Cardiac muscle cell (in vitro differentiated cells and primary cell): ENCODE measurements at places on chromosomes 1 and 21.
A peak's percentile ranks its signal among the peaks of the same experiment; 100 is the strongest.

DNA sequence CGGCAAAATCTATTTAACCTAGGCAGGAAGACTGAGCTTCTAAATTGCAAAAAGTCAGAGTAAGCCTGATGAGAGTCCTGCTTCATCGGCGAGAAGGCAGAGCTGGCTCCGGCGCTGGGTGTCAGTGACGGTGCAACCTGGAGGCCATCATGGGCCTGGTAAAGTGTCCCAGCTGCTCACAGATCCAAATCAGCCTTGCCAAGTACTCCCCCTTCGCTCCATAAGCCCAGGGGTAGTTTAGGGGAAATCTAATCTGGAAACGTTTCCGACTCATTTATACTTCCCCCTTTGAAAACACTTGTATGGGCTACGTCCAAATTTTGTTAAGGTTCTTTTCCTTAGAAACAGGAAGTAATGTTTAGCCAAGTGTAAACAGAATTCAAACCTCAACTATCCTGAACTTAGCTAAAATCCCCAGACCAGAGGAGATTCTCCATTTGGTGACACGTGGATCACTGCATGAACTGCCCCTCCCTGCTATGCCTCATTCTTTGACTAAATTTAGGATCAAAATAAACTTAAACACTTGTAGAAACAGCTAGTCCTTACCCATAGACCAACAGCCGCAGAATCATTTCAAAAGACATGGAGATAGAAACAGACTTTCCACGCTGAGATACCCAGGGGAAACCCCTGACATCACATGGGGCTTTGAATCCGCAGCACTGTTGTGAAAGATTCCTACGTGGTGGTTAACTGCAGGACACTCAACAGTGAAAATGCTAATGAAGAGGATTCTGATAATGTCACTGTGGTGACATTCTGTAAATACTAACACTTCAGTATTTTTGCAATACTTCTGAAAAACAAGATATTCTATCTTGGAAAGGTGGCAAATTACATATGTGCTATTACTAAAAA is 172.7 kb downstream of the TGFBR3 start:
- no peak for DNase-seq

DNA sequence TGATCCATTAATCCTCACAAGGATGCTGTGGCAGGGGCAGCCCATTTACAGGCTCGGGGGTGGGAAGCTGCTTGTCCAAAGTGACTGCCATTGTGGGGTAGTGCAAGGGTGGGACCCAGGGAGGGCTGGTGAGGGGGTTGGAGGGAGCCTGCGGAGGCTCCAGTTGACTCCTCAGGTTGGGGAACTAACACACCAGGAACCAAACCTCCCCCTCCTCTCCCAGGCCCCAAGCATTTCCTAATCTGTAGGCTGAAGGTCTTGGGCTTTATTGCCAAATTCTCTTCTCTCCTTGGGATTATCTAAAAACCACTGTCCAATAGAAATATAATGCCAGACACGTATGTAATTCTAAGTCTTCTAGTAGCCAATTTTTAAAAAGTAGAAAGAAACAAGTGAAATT is 18.2 kb downstream of the IKBKE start:
- no peak for DNase-seq

- peak; percentile 87 for DNase-seq
Observed at GRCh38 chr1:223704921-223705878, 7.1 kb upstream of the CAPN2 start.

DNA sequence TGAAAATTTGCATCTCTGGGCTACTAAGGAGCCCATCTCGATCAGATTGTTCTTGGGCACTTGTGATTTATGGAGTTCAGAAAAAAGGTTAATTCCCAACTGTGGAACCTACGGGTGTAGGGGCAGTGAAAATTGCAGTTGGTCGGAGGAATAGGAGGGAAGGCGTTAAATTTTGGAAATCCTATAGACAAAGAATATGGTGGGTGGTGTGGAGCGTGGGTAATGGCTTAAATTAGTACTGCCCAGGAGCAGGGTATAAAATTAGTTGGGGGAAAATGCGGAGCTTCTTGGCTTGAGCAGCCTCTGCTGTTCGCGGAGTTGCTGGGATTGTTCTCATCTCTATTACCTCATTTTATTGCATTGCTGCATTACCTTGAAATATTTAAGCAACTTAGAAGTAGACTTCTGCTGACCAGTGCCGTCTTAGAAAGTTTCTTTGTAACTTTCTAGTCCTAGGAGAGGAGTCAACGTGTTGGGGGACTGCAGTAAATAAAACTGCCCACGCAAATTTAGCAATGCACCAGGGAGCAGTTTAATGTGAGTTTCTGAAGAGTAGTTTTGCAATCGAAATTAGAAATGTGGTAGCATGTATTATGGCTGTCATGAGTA is 514 bp downstream of the S1PR1 start:
- DNase-seq = peak; percentile 50
